IPS DF 19.7 (cell line): ENCODE measurements at places on chromosomes 12 and 14.

GRCh38 chr12:108414021-108414420 is 74.9 kb upstream of the CMKLR1 start:
- DNase-seq: no peak

- DNase-seq: peak; percentile 12
These were observed 28.2 kb upstream of the LRP1-AS start for GRCh38 chr12:57175428-57176138.

DNA sequence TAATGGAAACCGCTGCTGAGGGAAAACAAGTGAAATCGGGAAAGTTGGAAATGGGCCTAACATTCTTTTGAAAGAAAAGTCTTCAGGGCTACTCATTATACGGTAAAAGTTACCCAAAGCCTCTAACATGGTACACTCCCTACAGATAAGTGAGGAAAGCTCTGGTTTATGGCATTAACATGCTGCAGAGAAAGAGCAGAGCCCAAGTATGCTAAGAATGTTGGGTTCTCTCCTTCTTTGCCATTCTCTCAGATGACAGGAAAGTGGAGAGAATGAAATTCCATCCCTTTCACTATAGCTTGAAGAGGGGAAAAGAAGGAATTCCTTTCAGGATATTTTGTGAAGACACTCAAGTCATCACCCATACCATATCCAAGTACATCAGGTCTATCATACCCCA is 348.0 kb downstream of the SEC23A start:
- DNase-seq: peak; percentile 40

DNA sequence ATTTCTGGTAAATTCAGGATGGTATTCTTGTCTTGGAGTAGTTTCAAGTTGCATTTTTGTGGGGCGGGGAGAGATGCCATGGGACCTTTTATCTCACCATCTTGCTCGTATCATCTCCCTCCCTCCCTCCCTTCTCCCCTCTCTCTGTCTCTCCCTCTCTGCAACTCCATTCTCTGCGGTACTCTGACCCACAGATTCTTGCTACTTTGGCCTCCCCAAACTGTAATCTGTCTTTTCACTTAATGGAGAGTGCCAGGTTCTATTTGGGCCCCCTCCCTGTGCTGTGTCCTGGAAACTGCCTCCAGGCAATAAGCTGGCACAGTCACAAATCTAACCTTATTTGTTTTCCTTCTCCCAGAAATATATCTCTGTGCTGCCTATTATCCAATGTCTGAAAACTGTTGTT is 175.2 kb downstream of the PAWR start:
- DNase-seq: no peak

- no peak for DNase-seq
These were observed 125.9 kb downstream of the ALX1 start for GRCh38 chr12:85405781-85406522.

GRCh38 chr12:107368586-107368985 is 275.2 kb upstream of the CRY1 start:
- DNase-seq: no peak

DNA sequence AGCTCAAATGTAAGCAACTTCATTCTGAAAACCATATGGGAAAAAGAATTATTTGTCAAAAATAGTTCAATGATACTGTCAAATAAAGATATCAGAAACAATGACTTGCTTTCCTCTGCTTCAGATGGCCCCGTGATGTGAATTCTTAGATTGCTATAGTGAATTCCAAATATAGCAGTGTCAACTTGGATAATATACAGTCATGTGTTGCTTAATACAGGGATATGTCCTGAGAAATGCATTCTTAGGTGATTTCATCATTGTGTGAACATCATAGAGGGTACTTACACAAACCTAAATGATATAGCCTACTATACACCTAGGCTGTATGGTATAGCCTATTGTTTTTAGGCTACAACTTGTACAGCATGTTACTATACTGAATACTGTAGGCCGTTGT is 108.7 kb upstream of the MIS18BP1 start:
- DNase-seq: no peak

- DNase-seq: no peak
These were observed 4.6 kb downstream of the ESR2 start for GRCh38 chr14:64289571-64289970.

DNA sequence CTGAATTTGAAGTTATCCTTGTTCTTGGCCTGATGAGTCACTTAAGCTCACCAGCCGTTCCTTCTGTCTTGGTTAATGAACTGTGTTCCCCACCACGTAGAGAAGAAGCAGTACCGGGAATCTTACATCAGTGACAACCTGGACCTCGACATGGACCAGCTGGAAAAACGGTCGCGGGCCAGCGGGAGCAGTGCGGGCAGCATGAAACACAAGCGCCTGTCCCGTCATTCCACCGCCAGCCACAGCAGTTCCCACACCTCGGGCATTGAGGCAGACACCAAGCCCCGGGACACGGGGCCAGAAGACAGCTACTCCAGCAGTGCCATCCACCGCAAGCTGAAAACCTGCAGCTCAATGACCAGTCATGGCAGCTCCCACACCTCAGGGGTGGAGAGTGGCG is 68.2 kb downstream of the FRMD6 start:
- no peak for DNase-seq

GRCh38 chr12:68474467-68475204 is 136.1 kb upstream of the RAP1B start:
- DNase-seq: no peak

- DNase-seq: no peak
These were observed 72.0 kb downstream of the BMP4 start for GRCh38 chr14:53884601-53885000.
